GM23248 (cell line): ENCODE measurements at places on chromosomes 11 and 22.

DNA sequence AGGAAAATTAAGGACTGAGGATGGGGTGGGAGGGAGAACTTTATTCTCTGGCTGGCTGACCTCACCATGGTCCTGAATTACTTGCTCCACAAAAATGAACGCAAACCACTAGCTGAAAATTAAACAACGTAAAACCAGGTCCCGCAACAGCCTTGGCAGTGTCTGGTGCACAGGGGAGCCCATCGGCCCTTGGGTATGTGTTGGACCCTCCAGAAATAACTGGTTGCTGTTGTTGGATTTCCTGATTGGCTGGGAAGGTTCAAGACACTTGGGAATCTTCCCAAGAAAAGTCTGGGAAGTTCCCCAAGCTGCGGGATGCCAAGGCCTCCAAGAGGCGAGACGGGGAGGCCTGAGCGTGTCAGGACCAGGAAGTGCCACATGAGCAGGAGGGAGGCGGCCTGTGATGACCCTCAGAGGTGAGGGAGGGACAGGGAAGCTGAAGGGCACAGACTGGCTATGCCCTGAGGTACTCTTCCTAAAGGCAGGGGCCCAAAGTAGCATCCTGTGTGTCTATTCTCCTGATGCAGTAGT, 10.4 kb upstream of the RASL10A start:
- DNase-seq: no peak

DNA sequence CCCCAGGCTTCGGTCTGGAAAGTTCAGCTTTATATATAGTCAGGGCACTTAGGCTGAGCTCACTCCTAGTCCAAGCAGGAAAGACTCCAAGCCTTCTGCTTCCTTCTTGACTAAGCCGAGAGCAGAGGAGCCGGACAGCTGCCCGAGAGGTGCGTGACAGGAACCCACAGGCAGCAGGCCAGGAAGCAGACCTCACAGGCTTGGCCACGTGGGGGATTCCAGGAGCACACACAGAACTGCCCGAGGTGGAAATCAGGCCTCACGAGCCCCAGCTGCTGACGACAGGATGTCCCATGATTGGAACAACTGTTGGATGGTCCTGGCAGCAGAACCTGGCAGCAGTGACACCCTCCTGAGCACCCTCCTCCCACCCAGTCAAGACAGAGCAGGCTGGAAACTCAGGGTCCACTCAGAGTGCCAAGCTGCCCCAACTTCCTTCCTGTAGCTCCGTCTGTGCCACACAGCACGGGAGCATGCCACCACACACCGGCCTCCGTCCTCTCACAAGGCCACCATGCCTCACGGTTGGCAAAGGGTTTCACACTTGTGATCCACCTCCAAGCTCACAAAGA, 5.4 kb downstream of the PLA2G6 start:
- DNase-seq: peak; percentile 30

DNA sequence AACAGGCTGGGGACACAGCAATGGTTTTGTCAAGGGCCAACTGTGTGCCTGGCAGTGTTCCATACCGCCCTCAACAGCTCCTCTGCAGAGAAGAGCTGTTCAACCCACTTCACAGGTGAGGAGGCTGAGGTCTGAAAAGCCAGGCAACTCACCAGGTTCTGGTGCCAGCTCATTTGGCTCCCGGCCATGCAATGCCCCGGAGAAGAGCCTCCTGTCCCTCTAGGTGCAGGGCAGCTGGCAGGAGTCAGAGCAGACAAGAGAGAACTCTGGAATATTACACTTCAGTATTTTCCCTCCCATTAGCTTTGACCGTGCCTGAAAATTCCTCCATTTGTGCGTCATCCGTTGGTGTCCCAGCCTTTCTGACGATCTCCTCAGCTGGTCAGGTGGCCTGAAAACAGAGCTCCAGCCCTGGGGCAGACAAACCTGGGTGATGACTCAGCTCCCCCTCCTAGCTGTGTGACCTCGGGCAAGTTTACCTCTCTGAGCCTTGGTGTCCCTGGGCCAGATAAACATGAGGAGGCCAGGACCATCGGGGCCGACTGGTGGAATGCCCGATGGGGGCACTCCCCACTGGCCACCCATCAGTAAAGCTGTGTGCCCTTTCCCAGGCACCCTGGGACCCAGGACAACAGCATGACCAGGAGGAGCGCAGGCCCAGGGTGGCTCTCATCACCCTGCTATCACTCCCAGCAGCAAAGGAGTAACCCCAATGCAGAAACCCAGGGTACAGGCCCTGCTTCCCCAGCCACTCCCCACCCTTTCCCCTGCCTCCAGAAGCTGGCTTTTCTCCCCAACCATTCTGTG, 9.6 kb upstream of the C1QTNF6 start:
- DNase-seq: peak; percentile 89

DNA sequence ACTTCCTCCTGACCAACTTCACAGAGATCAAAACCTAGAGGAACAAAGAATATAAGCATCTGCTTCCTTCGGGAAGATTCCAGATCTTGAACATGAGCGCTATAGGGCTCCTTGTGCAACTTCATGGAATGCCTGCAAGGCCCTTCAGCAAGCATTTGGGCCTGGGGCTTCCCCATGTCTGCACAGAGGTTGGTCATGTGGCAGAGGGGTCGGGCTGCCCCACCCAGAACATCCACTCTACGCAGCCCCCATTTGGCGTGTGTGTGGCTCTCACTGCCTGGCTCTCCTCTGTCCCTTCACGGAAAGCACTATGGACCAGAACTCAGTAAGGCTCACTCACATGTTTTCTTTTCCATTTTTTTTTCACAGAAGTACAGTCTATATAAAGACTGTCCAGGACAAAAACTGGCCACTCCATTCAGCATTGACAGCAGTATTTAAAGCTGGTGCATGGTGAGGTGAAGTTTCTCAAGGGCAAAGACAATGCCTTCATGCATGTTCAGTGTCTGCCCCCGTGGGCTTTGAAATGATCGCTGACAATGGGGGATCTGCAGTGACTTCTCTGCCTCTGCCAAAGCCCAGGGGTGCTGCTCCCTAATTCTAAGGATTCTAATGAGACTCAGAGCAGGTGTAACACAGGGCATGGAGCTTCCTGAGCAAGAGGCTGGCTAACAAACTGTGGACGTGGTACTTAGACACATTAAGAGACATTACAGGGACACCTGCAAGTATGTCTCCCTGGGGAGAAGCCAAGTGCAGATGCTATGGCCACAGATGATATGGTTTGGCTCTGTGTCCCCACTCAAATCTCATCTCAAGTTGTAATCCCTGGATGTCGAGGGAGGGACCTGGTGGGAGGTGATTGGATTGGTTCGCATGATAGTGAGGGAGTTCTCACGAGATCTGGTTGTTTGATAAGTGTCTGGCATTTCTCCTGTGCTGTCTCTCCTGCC, 66.5 kb upstream of the PITPNB start:
- no peak for DNase-seq

DNA sequence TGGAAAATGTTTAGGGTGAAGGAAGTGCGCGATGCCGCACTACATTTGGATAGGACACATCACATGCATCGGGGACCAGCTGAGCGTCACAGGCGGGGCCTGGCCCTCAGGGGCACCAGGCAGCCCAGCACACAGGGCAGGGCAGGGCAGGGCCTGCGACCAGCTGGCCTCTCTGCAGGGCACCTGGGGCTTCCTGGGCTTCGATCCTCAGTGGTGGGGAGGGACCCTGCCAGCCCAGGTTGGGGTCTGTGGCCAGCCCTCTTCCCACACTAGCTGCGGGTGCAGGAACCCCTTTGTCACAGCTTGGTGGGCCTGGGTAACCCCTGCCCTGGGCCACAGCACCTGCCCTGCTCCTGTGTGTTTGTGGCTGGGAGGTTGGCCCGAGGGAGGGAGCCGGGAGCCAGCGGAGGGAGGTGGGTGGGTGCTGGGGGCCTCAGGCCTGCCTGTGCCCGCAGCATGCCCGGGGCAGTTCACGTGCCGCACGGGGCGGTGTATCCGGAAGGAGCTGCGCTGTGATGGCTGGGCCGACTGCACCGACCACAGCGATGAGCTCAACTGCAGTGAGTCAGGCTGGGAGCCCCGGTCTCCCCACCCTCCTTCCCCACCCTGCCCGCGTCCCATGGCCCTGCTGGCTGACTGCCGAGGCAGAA, 37.9 kb downstream of the ST14 start:
- peak; percentile 13 for DNase-seq

- DNase-seq: peak; percentile 42
Measured at GRCh38 chr11:126175393-126175792, 36.1 kb downstream of the RPUSD4 start.

GRCh38 chr11:130160498-130161155, 1.0 kb downstream of the ST14 start:
- no peak for DNase-seq

DNA sequence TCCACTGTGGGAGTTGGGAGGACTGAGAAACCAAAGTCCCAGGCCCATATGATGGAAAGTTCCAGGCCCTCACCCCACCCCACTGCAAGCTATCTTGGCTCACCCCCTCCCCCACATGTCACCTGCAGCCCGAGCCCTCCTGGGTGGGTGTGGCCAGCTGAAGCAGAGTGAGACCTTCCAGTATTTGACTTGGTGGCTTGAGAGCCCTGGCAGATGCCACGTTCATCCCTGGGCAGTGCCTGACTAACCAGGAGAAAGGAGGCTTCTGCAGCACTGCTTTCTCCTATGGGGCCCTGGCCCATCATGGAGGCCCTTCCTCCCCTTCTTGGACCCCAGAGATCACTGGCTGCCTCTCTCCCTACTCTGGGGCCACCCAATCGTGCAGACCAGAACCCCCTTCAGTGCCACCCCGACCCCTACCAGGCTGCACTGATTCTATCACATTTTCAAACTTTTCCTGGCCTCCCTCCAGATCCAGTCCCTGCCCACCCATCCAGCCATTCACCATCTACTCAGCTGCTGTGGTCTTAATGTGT, 38.1 kb upstream of the WNT11 start:
- DNase-seq: no peak

DNA sequence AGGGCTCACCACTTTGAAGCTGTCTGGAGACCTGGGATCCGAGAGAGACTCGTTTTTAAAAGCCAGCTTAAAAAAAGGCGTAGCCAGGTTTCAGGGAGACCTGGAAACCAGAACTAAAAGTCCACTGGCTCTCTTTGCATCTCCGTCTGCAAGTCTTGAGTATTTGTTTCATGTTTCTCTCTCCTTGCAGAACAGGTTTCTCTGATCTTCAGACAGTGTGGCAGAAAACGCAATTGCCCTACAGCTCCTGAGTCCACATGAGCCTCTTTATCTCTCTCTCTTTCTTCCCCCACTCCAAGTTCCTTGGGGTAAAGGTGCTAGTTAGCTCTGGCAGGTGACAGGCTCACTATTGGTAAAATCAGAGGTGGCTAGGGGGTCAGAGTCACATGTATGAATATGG, 67.0 kb upstream of the AMPD3 start:
- no peak for DNase-seq

DNA sequence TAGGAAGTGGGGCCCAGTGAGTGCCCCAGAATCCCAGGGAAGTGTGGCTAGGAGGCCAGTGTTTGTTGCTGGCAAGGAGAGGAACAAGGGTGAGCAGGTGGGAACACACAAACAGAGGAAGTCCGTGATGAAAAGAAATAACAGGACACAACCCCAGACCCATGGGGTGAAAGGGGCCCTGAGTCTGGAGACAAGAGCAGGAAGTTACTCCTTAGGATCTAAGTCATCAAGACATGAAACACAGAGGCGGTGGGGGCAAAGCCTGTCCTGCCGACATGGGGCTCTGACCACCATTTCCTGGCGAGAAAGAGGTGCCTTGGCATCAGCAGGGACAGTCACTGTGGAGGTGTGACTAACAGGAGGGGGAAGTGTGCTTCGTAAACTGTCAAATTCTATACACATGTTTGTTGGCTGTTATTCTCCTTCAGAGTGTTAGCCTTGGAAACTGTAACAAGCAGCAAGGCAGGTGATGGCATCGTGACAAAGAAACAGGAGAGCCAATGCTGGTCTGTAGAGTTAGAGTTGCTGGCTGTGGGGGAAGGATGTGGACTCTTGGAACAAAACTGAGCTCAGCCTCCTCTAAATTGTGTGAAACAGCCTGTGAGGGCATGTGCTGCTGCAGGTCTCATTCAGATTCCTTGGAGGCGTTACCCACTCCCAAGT, 21.7 kb downstream of the CHST1 start:
- no peak for DNase-seq
